Stimulated activated CD8-positive, alpha-beta memory T cell treated with anti-CD3 and anti-CD28 coated beads, Interleukin-15, amount 100 ng/mL, for 4 hours (primary cell): ENCODE measurements at places on chromosomes 5 and 9.

DNA sequence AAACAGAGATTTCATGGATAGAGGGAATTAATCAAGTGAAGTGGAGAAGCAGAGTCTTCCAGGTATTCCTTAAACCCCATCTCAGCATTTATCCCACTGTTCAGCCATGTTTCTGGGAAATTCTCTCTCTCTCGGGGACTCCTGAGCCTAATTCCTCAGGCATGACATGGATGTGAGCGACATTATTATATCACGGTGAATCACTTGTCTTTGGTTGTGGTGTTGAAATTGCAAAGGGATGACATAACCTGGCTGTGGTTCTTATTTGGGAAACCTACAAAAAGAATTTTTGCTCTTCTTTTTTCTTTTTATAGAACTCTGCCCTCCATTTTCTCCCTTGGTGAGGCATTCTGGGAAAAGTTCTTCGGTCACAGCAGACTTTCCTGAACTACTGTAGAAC, 457.9 kb upstream of the PTGER4 start:
- DNase-seq = no peak

- DNase-seq = no peak
These were observed 11.4 kb downstream of the ZBTB5 start for GRCh38 chr9:37453827-37454226.

GRCh38 chr9:131100445-131100844, 4.1 kb downstream of the AIF1L start:
- no peak for DNase-seq

DNA sequence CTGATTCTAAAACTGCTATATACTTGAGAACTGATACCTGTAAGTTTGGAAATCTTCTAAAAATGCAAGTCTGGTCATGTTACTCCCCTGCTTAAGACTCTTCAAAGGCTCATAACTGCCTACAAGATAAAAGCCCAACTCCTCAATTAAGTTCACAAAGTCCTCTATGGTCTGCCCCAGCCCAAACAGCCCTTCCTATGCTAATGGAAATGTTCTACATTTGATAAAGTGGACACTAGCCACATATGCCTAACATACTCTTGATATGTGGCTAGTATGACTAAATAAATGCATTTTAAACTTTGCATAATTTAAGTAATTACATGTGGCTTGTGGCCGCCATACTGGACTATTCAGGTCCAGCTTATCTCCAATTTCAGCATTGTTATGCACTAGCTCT, 204.5 kb downstream of the AP3B1 start:
- DNase-seq = no peak

DNA sequence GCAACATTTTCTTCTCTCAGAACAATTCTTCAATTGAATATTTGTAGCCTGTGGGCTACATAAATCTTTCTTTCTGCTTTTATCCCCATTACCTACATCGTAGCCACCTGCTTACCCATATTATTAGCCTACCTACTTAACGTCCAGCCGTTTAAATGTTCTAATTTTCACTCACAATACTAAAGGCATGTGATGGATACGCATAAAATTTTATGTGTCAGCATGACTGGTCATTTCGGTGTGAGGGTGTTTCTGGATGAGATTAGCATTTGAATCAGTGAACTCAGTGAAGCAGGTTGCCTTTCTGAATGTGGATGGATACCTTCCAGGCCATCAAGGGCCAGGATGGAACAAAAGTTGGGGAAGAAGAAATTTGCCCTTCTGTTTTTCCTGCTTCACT, 1722.5 kb upstream of the ACO1 start:
- no peak for DNase-seq

GRCh38 chr9:105299190-105299854, 54.9 kb downstream of the SLC44A1 start:
- no peak for DNase-seq

GRCh38 chr5:111211341-111211740, 12.8 kb upstream of the CAMK4 start:
- no peak for DNase-seq

GRCh38 chr9:128903871-128904620, 16.7 kb upstream of the PHYHD1 start:
- DNase-seq = no peak

GRCh38 chr5:77499973-77500372, 7.9 kb upstream of the WDR41 start:
- DNase-seq = no peak

- peak; percentile 5 for DNase-seq
These were observed 49.2 kb downstream of the TIMD4 start for GRCh38 chr5:156913719-156914370.

DNA sequence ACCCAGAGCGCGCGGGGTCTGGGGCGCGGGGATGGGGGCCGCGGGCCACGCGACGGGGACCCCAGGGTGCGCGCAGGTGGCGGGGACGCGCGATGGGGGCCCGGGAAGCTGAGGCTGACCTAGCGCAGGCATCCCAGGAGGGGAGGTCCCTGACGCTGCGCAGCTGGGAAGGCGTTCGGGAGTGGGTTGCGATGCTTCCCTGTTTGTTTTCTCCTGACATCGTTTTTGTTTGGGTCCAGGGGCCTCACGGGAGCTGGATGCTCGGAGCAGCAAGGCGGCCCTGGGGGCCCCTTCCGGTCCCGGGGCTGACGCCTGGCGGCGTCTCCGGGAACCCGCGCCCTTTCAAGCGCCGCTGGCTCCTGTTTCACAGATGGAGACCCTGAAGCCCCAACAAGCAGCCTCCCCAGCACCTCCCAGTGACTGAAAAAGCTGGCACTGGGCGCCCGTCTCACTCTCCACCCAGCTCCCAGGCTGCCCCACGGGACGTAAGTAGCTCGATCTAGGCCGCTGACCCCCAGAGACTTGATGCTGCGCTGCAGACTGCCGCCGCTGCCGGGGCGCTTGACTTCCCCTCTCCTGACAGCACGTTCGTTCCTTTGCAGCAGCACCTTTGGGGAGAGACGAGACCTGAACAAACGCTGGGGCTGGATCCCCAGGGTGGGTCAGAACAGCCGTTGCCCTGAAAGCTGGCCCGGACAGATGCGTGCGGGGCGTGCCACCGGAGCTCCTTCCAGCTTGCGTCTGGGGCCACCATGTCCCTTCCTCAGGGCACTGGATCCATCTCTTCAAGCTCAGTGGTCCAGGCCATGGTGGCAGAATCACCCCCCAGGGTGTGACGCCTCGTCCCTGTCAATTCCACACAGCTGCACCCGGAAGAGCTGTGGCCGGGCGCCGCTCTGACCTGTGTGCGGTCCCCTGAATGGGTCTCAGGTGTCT, 593 bp downstream of the BRD3OS start:
- no peak for DNase-seq

- no peak for DNase-seq
These were observed 157.7 kb upstream of the SLC12A2 start for GRCh38 chr5:127925916-127926315.

DNA sequence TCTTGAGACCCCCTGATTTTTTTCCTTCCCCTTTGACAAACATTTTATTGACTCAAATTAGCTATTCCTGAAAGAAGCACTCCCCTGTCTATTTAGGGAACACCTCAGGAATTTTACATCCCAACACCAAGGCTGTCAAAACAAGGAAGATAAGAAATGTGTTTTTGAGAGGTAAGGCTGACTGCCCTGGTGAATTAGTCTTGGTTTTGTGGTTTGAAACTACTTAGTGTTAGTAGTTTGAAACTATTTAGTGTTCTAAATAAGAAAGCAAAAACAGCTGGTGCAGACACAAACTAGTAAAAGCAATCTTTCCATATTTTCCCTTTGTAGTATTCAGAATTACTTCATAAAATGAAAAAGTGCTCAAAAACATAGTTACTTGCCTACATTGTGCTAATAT, 120.7 kb downstream of the PCSK1 start:
- no peak for DNase-seq

DNA sequence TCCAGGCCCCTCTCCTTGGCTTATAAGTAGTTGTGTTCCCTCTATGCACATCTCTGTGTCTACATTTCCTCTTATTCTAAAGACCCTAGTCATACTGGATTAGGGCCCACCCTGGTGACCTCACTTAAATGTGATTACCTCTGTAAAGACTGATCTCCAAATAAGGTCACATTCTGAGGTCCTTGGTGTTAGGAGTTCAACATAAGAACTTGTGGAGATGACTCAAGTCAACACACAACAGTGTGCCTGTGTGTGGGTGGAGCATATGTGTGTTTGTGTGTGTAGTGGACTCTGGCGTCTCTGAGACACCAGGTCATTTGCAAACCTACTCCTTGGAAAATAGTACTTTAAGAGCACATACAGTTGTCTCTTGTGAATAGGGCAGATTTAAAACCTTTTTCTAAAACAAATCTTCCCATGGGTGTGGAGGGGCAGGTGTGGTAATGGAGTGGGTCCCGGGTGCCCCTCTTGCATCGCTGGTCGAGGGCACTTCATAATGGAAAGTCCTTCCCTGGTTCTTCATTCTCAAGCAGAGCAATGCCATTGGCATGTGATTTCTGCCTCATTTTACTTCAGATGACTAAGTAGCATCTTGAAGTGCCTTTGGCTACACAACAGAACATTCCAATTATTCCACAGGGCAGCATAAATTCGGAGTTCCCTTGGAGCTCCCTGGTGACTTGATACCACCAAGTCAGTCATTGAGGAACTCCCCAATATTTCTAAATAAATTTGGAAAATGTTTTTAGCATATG, 84.4 kb downstream of the C9orf152 start:
- DNase-seq = no peak

DNA sequence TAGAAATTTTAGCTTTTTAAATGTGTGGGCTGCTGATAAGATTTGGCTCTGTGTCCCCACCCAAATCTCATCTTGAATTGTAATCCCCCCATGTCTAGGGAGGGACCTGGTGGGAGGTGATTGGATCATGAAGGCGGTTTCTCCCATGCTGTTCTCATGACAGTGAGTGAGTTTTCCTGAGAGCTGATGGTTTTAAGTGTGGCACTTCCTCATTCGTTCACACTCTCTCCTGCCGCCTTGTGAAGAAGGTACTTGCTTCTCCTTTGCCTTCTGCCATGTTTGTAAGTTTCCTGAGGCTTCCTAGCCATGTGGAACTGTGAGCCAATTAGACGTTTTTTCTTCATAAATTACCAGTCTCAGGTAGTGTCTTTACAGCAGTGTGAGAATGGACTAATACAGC, 127.8 kb upstream of the MVB12B start:
- no peak for DNase-seq

DNA sequence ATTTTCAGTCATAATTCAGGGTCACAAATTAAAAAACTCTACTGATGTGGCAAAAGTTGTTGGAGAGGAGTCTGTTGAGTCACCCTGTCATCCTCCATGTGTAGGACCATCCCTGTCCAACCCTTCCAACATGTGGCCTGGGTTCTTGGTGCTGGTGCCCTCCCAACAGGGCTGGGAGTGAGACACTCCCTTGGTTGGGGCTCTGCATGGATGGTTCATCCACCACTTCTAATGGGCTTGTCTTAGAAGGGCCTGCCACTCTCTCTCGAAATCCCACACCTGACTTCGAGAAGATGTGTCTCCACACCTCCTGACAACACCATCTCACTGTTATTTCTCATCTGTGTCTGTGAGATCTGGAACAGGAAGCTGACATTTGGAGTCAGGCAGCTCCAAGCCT, 312.2 kb upstream of the IRX4 start:
- no peak for DNase-seq

- DNase-seq = no peak
These were observed 261.9 kb upstream of the CDH10 start for GRCh38 chr5:24906689-24907088.

GRCh38 chr9:89518466-89519365, 20.8 kb upstream of the SEMA4D start:
- DNase-seq = no peak

- DNase-seq = no peak
These were observed 20.4 kb upstream of the GDNF start for GRCh38 chr5:37860206-37860605.

GRCh38 chr5:139133282-139133681, 64.9 kb downstream of the SIL1 start:
- no peak for DNase-seq

GRCh38 chr5:57539281-57539701, 56.7 kb upstream of the ACTBL2 start:
- no peak for DNase-seq

DNA sequence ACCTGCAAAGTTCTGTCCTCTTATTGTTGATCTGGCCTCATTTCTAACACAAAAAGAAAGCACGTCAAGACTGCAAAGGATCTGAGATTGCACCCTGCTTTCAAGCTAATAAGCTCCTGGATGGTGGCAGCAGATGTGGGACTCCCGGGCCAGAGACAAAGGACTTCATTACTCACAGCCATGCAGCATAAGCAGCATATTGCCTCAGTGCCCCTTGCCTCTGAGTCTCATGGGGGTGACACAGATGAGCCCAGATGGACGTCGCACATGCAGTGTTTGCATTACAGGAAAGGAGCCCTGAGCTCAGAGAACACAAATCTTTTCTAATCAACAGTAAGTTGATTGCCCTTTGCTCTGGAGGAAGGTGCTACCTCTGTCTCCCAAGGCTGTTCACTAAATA, 105.0 kb downstream of the SLC28A3 start:
- DNase-seq = no peak

- DNase-seq = peak; percentile 26
These were observed at the start of gene GLDC for GRCh38 chr9:6645355-6646292. TSS of gene GLDC (minus strand) at chr9:6645729. CDS start at chr9:6645499, 230 bp downstream.

GRCh38 chr9:12930906-12931305, 156.1 kb downstream of the LURAP1L start:
- DNase-seq = no peak

GRCh38 chr5:69359699-69360098, 9.6 kb downstream of the AK6 start:
- no peak for DNase-seq

- no peak for DNase-seq
These were observed 30.8 kb downstream of the TJP2 start for GRCh38 chr9:69204849-69205248.

DNA sequence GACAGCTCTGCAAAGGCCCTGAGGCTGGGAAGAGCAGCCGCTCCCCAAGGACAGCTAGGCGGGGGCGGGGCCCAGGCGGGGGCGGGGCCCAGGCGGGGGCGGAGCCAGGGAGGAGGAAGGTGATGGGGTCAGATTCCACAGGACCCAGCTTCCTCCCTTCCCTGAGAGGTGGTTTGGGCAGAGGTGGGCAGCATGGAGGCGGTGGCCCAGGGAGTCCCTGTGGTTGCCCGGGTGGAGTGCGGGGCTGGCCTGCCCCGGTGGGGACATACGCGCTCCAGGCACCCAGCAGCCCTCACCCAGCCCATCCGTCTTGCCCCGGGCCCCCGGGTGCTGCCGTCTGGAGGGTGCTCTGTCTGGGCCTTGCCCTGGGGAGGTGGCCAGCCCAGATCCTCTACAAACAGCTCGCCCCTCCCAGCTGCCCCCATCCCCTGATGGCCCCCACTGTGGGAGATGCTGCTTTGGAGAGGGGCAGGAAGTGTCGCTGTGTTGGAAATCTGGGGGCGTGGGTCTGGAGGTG, 11.0 kb upstream of the RNU6ATAC start:
- DNase-seq = no peak

DNA sequence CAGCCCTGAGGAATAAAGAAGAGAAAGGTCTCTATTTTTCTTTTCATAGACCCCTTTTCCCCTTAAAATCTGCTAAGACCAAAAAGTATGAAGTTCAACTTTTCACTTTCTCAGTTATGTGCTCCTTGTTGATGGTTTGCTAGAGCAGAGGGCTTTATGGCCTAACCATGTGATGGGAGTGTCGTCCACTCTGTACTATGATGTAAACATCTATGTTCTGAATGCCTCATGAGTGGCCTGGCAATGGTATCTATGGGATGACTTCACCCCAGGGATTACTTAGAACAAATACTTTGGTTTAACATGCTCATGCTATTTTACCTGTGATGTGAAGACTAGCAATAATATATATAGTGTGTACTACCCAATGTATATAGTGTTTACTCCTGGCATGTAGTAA, 43.7 kb upstream of the MIER3 start:
- DNase-seq = no peak

GRCh38 chr5:78604689-78605285, 43.8 kb downstream of the LHFPL2 start:
- DNase-seq = no peak
